Upper lobe of right lung (tissue), 1 donor: ENCODE measurements at places on chromosomes 11 and 22. TPM values are rescaled to one million over a fixed set of nuclear protein-coding genes. Genes with fewer than 3 reads are reported as not detected.

- H3K27me3 ChIP-seq, result no peaks in the 10 kb centered on the region
- H3K4me1 ChIP-seq, result no peaks in the 10 kb centered on the region
- H3K4me3 ChIP-seq, result no peak overlapping the region
- no peak overlapping the region for H3K27ac ChIP-seq
- H3K36me3 ChIP-seq, result no peaks in the 10 kb centered on the region
Measured at GRCh38 chr11:125429174-125429707, 66.8 kb downstream of the FEZ1 start.

- no peak overlapping the region for H3K27ac ChIP-seq
- H3K4me3 ChIP-seq, result no peak overlapping the region
- no peak for DNase-seq
- no peaks in the 10 kb centered on the region for H3K4me1 ChIP-seq
- H3K27me3 ChIP-seq, result no peaks in the 10 kb centered on the region
- H3K36me3 ChIP-seq, result no peaks in the 10 kb centered on the region
Measured at GRCh38 chr11:112734207-112734606, 227.0 kb upstream of the NCAM1 start.

- peaks cover 5% of the 10 kb centered on the region for H3K4me1 ChIP-seq
- H3K4me3 ChIP-seq, result no peak overlapping the region
- H3K36me3 ChIP-seq, result no peaks in the 10 kb centered on the region
- peak; percentile 64 for DNase-seq
Measured at GRCh38 chr11:69501891-69502860, 20.7 kb downstream of the LINC01488 start.

- H3K4me1 ChIP-seq, result no peaks in the 10 kb centered on the region
- H3K4me3 ChIP-seq, result no peak overlapping the region
- no peaks in the 10 kb centered on the region for H3K36me3 ChIP-seq
- H3K27me3 ChIP-seq, result no peaks in the 10 kb centered on the region
- H3K27ac ChIP-seq, result no peak overlapping the region
Measured at GRCh38 chr11:36478700-36479329, 31.3 kb downstream of the TRAF6 start.

GRCh38 chr22:30201945-30202344 lies 44.6 kb downstream of the LIF start:
- H3K27me3 ChIP-seq, result no peaks in the 10 kb centered on the region
- peak overlapping the region; percentile 73 for H3K27ac ChIP-seq
- no peak overlapping the region for H3K4me3 ChIP-seq
- no peak for DNase-seq
- no peaks in the 10 kb centered on the region for H3K36me3 ChIP-seq

DNA sequence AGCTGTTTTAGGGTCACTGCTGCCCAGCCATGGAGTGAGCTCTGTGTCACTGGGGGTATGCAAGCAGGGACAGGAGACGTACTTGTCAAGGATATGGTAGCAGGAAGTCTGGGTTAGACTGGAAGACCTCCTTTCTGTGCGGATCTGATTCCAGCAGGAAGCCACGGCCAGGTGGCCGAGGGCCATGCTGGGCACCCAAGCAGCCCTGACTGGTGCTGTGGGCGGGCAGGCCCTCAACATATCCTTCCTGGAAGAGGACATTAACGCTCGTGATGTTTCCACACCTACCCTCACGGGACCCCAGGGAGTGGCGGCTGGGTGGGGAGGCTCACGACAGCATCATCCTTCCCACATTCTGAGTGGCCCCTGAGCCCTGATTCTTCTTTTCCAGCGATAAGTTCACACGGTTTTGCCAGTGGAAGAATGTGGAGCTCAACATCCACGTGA lies 8.7 kb upstream of the ANKRD13D start:
- H3K4me1 ChIP-seq, result peaks cover 57% of the 10 kb centered on the region
- peak; percentile 59 for DNase-seq
- H3K27me3 ChIP-seq, result no peaks in the 10 kb centered on the region
- peaks cover 69% of the 10 kb centered on the region for H3K36me3 ChIP-seq

DNA sequence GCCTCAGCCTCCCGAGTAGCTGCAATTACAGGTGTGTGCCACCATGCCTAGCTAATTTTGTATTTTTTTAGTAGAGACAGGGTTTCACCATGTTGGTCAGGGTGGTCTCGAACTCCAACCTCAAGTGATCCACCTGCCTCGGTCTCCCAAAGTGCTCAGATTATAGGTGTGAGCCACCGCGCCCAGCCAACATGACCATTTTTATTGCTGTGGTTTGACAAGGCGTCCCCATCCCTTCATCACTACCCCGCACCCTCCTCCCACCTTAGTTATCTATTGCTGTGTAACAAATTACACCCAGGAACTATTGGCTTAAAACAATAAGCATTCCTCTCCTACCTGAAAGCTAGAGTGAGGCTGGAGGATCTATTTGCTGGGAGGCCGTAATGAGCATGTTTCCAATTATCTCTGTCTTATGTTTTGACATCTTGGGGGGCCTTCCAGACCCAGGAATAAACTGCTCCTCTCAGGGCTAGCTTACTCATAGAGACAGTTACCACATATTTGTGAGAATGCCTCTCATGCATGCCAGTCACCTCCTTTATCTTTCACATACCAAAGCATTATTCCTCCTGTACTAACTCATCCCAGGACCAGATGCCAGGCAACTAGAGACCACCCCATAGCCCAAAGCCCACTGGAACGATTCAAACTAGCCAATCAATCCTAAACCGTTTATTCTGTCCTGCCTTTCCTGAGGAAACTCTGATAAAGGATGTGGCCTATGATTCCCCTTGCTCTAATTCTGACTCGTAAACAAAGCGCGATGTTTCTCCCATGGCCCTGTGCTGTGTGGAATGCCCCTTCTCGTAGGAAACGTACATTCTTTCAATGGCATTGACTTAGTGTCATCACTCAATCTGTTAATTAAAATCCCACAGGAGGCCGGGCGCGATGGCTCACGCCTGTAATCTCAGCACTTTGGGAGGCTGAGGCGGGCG lies 19.4 kb downstream of the SNU13 start:
- DNase-seq, result no peak
- no peak overlapping the region for H3K4me3 ChIP-seq
- peaks cover 10% of the 10 kb centered on the region for H3K4me1 ChIP-seq
- peaks cover 26% of the 10 kb centered on the region for H3K36me3 ChIP-seq
- peak overlapping the region; percentile 42 for H3K27ac ChIP-seq

DNA sequence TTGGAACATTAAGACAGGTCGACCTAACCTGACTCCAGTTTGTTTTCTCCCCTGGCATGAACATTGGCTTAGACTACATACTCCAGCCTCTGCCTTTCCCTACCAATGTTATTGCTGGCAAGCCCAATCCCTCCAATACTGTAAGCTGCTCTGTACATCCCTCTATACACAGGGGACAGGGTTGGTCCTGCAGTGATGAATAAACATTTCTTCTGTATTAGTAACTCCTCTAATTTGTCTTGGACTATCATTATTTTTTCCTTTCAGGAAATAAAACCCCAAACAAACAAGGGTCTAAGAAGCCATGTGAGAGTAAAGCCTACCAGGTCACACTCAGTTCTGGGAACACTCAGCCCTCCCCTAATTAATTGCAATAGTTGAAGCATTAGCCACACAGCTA lies 35.1 kb upstream of the FJX1 start:
- no peaks in the 10 kb centered on the region for H3K4me1 ChIP-seq
- H3K4me3 ChIP-seq, result no peak overlapping the region
- peaks cover 3% of the 10 kb centered on the region for H3K27me3 ChIP-seq
- H3K27ac ChIP-seq, result no peak overlapping the region
- no peaks in the 10 kb centered on the region for H3K36me3 ChIP-seq

- no peaks in the 10 kb centered on the region for H3K36me3 ChIP-seq
- DNase-seq, result no peak
- no peaks in the 10 kb centered on the region for H3K27me3 ChIP-seq
- no peak overlapping the region for H3K27ac ChIP-seq
Measured at GRCh38 chr11:17508306-17508705, 31.7 kb upstream of the ABCC8 start.

- H3K27ac ChIP-seq, result no peak overlapping the region
- H3K36me3 ChIP-seq, result no peaks in the 10 kb centered on the region
- no peaks in the 10 kb centered on the region for H3K4me1 ChIP-seq
- no peak overlapping the region for H3K4me3 ChIP-seq
- DNase-seq, result no peak
- H3K27me3 ChIP-seq, result no peaks in the 10 kb centered on the region
Measured at GRCh38 chr11:134082990-134083389, 14.1 kb downstream of the JAM3 start.

- H3K27ac ChIP-seq, result no peak overlapping the region
- no peak for DNase-seq
- peak overlapping the region; percentile 9 for H3K4me3 ChIP-seq
- H3K27me3 ChIP-seq, result no peaks in the 10 kb centered on the region
Measured at GRCh38 chr11:47234669-47235100, 13.9 kb downstream of the ACP2 start.

DNA sequence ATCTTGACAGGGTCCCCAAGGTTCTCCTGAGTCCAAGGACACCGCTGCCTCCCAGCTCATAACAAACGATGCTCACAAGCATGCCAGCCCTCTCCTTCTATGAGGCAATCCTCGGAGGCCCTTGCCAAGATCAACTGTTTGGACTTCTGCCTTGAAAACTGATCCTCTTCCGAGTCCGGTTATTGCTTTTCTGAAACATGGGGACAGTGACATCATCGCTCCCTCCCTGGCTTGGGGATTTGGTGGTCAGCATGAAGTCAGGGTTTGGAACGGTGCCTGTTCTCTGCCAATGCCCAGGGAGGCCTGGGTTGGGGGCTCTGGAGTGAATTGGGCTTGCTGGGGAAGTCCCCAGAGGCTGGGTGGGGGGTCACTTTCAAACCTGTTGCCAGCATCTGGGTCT lies 149.3 kb downstream of the FBXO7 start:
- H3K27me3 ChIP-seq, result no peaks in the 10 kb centered on the region
- peaks cover 65% of the 10 kb centered on the region for H3K4me1 ChIP-seq
- no peak overlapping the region for H3K4me3 ChIP-seq
- no peak for DNase-seq
- H3K36me3 ChIP-seq, result no peaks in the 10 kb centered on the region

The CSNK2A3 gene
- 3.9 TPM for total RNA-seq

DNA sequence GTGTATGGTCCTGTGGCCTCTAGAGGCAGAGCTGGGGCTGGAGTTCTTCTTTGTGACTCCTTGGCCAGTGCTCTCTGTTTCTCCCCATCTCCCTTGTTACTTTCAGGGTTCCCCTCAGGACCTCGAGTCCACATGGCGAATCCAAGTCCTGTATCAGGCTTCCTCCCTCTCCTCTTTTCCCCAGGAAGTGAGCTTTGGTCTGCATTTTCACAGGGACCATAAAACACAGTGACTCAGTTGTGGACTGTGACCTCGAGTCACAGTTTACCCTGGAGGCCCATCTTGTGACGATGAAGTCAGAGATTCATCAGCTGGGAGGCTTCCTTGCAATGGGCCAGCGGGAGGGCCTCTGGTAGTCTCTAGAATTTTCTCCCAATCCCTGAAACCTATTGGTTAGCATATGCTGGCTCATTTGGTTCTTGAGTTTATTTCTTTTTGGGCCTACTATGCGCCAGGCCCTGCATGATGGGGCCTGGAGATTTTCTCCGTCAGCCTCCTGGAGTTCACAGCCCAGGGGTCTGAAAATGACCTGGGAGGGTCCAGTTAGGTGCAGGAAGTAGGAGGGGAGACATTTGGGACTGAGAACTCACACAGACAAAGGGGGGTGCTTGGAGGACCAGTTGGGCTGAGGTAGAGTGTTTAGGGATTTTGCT lies 100.8 kb downstream of the KIAA1671 start:
- H3K27me3 ChIP-seq, result no peaks in the 10 kb centered on the region
- H3K4me3 ChIP-seq, result no peak overlapping the region
- DNase-seq, result no peak
- H3K4me1 ChIP-seq, result no peaks in the 10 kb centered on the region

DNA sequence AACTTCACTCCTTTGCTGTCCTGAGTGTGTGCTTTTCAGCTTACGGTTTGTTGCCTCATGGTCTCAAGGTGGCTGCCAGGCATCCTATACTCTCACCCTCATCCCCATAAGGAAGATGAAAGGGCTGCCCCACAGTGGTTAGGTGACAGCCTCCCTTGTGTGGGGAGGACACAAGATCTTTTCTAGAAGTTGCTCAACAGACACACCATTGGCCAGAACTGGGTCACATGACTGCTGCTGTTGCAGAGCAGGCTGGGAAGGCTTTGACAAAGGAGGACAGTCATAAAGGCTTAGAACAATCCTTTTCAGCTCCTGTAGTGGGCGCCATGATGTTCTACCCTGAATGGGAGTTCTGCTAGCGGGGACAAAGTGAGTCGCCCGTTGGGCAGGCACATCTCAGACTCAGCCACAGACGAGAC lies 69.7 kb upstream of the RASD2 start:
- DNase-seq, result no peak
- H3K27ac ChIP-seq, result no peak overlapping the region

The MAPK11 gene
- total RNA-seq, result 26.1 TPM

DNA sequence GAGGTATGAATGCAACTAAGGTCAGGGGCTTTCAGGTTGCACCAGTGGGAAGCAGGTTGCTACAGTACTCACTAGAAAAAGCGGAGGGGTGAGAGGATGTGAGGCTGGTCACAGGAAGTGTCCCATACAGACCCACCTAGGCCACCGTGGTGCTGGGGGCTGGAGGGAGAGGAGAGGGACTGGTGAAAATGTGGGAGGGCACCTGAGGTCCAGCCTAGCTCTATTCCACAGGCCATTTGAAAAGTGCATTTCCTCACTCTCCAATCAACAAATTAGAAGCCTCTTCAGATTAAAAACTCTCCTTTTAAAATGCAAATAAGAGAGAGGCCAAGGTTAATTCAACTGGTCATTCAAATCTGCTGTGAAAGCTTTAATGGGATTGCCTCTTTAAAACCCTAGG lies 38.6 kb upstream of the NCAM1 start:
- no peak overlapping the region for H3K4me3 ChIP-seq
- H3K4me1 ChIP-seq, result no peaks in the 10 kb centered on the region
- no peaks in the 10 kb centered on the region for H3K36me3 ChIP-seq
- no peak overlapping the region for H3K27ac ChIP-seq

GRCh38 chr22:50678651-50679521 lies 6.3 kb downstream of the SHANK3 start:
- no peak for DNase-seq
- H3K4me3 ChIP-seq, result no peak overlapping the region
- no peaks in the 10 kb centered on the region for H3K36me3 ChIP-seq
- H3K27me3 ChIP-seq, result no peaks in the 10 kb centered on the region
- H3K4me1 ChIP-seq, result peaks cover under 1% of the 10 kb centered on the region

DNA sequence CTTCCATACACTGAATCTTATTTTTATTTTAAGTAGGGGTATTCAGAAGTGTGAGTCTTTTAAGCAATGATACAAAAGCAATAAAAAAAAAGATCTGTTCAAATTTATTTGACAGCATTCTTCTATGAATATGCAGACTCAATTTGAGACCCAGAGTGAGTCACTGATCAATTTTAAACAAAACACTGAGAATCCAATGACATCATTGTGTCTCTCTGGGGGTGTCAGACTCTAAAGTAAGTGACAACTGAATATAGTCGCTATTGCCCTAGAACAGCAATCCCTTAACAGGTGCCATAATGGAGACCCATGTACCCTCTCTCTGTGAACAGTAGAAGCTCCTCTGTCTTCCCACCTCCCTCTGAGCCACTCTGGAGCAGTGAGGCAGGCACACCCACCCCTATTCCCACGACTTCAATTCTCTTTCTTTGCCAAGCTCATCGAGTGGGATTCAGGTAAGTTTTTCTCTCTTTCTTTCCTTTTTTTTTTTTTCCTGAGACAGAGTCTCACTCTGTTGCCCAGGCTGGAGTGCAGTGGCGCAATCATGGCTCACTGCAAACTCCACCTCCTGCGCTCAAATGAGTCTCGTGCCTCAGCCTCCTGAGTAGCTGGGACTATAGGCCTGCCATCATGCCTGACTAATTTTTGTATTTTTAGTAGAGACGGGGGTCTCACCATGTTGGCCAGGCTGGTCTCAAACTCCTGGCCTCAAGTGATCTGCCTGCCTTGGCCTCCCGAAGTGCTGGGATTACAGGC lies 5.1 kb upstream of the RPS3 start:
- H3K27ac ChIP-seq, result no peak overlapping the region
- peak; percentile 5 for DNase-seq
- H3K4me1 ChIP-seq, result no peaks in the 10 kb centered on the region
- H3K4me3 ChIP-seq, result no peak overlapping the region

The TNNI2 gene
- 6.9 TPM for total RNA-seq
